ENCODE measurements at places on chromosomes 7 and 10.

- peak; percentile 79 for DNase-seq
Observed at GRCh38 chr7:155804897-155805825, 7.1 kb downstream of the SHH start.

DNA sequence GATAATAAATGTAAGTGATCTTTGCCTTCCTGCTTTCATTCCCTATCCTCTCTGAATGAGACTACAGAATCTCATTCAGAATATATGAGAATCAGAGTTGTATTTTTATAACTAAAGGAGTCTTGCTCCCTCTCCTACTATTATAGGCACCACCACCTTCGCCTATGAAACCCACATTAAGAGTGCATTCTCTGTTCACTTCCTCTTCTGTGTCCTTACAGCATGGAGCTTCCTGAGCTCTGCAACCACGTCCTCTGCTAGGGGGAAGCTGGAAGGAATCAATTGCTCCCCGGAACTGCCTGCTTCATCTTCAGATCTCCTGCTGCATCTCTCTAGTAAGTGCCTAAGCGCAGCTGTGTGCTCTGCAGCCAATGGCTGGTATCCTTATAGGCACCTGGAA is 820.7 kb downstream of the GRID1 start:
- DNase-seq: no peak

GRCh38 chr7:1142051-1142635 is 17.9 kb downstream of the ZFAND2A start:
- DNase-seq: no peak

- no peak for DNase-seq
Observed at GRCh38 chr7:141549582-141549981, 1.6 kb upstream of the AGK start.

DNA sequence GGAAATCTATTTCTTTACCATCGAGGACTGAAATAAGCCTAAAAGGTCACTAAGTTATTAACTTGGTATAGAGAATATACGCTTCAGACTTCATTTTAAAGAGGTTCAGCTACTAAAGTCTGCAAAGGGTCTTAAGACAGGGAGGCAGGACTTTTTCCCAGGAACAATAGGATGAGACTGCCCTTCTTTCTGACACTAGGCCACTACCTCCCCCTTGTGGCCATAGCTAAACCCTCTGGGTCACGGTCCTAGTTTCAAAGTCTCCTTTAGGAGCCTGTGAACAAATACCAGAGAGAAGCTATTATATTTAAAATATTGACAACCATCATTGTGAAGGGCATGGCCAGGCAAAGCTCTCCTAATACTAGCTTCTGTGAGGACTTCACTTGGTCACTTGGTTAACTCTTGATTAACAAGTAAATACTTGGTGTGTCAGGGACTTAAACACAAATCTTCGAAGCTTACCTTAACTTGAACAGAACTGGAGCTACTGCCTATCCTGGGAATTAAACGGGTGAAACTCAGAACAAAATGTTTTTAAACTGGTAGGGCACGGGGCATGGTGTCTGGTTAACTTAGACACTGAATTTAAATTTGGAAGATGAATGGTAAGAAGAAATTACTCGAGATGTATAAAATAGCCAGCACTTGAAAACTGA is 75.6 kb downstream of the CCDC6 start:
- peak; percentile 33 for DNase-seq

DNA sequence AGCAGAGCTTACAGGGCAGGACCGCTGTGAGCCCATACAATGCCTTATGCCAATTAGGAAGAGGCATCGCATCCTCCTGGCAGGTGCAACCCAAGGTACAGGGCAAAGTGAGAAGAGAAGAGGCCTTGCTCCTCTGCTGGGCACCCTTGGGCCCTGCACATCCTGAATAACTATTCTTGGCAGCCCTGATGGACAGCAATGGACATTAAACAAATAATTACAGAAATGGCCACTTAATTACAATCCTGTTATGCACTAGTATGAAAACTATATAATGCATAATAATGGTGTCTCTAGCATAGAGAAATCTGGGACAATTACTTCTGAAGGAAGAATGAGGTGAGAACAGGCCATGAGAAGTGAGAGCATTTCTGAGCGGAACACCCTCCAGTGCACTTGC is 83.5 kb downstream of the PLPP4 start:
- DNase-seq: no peak

GRCh38 chr10:115972426-115972825 is 300.6 kb downstream of the GFRA1 start:
- DNase-seq: no peak

DNA sequence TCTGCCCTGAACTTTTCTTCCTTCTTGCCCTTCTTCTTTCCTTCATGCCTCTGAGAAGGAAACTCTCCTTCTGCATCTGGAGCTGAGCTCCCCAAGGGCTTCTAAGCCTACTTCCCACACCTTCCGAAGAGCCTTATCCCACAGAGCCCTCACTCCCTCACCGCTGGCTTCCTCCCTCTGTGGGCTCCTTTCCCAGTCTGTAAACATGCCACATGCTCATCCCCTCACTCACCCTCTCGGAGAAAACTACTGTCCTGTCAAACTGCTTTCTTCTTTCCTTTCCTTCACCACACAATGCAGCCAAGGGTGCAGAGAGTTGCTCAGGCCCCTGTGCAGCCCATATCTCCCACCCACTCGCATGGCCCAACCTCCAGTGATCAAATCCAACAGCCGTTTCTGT is 18.1 kb downstream of the ANKRD16 start:
- no peak for DNase-seq

- no peak for DNase-seq
Observed at GRCh38 chr7:8068892-8069686, 100.5 kb downstream of the GLCCI1 start.

DNA sequence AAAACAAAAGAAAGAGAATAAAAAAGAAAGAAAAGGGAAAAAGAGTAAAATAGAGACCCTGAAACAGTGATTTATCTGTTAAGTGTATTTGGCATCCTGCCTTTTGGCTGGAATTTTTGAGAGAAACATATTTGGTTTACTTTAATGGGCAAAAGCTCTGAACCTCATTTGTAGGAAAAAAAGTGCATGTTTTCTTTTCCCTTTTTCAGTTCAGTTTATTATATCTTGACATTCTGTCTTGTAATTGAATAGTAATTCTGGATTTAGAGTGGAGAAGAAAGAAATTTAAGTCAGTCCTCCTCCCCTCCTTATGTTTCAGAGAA is 69.5 kb downstream of the ARID5B start:
- no peak for DNase-seq

DNA sequence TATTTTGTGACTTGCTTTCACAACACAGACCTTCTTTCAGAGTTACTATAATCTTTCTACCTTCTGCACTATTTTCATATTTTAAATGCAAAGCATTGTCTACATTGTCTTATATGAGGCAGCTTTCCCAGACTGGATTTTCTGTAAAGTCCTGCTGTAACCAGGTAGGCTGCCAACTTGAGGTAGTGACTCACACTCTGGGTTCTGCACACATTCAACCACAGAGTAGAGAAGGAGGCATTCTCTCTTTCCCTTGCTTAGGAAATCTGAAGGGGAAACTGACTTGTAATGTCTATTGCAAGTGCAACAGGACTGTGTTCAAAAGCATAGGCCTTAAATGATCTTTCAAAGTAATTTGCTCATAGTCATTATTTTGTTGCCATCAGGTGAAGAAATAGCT is 461.4 kb downstream of the GRM8 start:
- DNase-seq: no peak

DNA sequence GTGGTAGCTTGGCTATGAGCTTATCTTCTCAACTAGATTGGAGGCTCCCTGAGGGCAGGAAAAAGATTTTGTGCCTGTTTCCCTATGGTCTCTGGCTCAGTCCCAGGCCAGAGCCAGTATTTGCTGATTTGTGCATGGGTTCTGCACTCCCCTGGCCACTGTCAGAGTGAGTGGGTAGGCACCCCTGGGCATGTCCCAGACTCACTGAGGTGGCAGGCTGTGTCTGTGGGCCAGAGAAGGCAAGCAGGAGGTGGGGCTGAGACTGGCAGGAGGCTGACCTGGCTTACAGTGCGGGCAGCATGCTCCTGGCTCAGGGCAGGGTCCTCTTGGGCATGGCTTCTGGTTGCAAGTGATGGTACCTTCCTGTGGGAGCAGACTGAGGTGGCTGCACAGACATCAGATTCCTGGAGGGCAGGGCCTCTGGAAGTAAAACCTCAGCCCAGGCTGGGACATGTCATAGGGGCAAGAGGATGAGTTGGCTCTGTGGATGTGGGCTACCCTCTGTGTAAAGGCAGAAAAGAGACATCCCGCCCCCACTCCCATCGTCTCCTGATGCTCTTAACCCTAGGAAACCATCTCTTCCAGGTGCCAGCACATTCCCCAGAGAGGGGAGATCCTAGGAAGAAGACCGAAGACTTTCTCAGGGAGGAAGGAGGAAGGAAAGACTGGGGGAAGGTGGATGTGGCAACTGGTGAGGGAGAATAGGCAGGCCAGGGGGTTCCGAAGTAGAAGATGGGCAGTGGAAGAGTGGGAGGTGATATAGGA is 4.3 kb downstream of the KCP start:
- DNase-seq: no peak

GRCh38 chr7:39086638-39087360 is 109.1 kb downstream of the POU6F2 start:
- no peak for DNase-seq

Data from germinal center (tissue), 1 donor.